Stimulated activated CD4-positive, alpha-beta T cell treated with anti-CD3 and anti-CD28 coated beads, TNF-alpha, amount 100 ng/mL, for 24 hours (primary cell): ENCODE measurements at places on chromosomes 3 and 15.

DNA sequence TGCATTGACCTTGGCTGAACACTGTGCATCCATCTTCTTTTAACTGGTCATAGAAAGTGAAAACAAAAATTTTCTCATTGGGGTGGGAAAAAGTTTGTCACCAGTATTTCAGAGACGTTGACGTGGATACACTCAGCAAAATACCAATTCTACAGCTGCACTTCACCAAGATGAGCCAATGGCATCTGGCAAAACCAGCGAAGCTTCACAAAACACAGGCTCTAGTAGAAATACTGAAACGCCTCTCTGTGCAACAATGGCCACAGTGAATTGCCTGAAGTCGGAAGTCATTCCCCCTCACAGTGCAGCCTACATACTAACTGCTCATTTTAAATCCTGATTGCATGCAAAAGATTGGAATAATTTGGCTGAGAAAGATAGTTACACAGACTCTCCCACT lies 17.0 kb downstream of the PCYT1A start:
- DNase-seq: no peak

GRCh38 chr3:61912158-61912557 lies 350.8 kb downstream of the PTPRG start:
- no peak for DNase-seq

GRCh38 chr3:142646020-142646785 lies 50.0 kb downstream of the PLS1 start:
- no peak for DNase-seq

GRCh38 chr3:27666708-27667107 lies 55.4 kb downstream of the EOMES start:
- DNase-seq: no peak

- no peak for DNase-seq
Observed at GRCh38 chr3:8869613-8870012, 93.7 kb downstream of the RAD18 start.
